Neural progenitor cell (in vitro differentiated cells): ENCODE measurements at places on chromosomes 3 and 15.

GRCh38 chr15:71078506-71079207 is 36.6 kb upstream of the THSD4 start:
- no peak overlapping the region for H3K4me3 ChIP-seq
- H3K4me1 ChIP-seq, result peaks cover 2% of the 10 kb centered on the region
- H3K27ac ChIP-seq, result no peak overlapping the region
- no peak for DNase-seq
- no peaks in the 10 kb centered on the region for H3K27me3 ChIP-seq
- no peaks in the 10 kb centered on the region for H3K36me3 ChIP-seq

- no peak overlapping the region for H3K27ac ChIP-seq
- H3K4me1 ChIP-seq, result no peaks in the 10 kb centered on the region
- DNase-seq, result no peak
- no peaks in the 10 kb centered on the region for H3K27me3 ChIP-seq
- H3K4me3 ChIP-seq, result no peak overlapping the region
Observed at GRCh38 chr3:24648063-24648462, 153.4 kb upstream of the THRB start.

GRCh38 chr3:30344288-30344687 is 262.1 kb upstream of the TGFBR2 start:
- H3K4me3 ChIP-seq, result no peak overlapping the region
- no peak for DNase-seq
- no peak overlapping the region for H3K27ac ChIP-seq
- no peaks in the 10 kb centered on the region for H3K27me3 ChIP-seq

DNA sequence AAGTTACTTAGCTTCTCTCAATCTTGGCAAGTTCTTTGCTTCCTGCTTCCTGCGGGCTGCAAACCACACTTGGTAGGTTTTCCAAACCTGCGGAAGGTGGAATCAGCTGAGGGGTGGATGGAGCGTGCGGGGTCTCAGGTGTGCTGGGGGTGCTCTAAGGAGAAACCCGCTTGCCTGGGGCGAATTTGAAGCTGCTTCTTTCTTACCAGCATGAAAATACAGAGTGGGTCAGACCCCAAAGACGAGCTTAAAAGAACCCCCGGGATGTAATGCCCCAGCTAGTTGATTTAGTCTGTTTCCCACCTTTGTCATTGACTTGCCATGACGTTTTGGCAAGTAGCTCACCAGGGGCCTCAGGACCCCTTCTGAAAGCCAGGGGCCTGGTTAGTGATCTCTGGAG is 28.8 kb upstream of the CORO2B start:
- H3K4me1 ChIP-seq, result no peaks in the 10 kb centered on the region
- DNase-seq, result no peak
- no peak overlapping the region for H3K4me3 ChIP-seq
- no peaks in the 10 kb centered on the region for H3K36me3 ChIP-seq
- no peak overlapping the region for H3K27ac ChIP-seq

GRCh38 chr3:188407158-188407880 is 253.4 kb downstream of the LPP start:
- no peaks in the 10 kb centered on the region for H3K4me1 ChIP-seq
- H3K27ac ChIP-seq, result no peak overlapping the region
- H3K36me3 ChIP-seq, result no peaks in the 10 kb centered on the region
- no peak overlapping the region for H3K4me3 ChIP-seq
- no peaks in the 10 kb centered on the region for H3K27me3 ChIP-seq
